ENCODE measurements at places on chromosomes 6 and 20. TPM values are rescaled to one million over a fixed set of nuclear protein-coding genes. Genes with fewer than 3 reads are reported as not detected.

DNA sequence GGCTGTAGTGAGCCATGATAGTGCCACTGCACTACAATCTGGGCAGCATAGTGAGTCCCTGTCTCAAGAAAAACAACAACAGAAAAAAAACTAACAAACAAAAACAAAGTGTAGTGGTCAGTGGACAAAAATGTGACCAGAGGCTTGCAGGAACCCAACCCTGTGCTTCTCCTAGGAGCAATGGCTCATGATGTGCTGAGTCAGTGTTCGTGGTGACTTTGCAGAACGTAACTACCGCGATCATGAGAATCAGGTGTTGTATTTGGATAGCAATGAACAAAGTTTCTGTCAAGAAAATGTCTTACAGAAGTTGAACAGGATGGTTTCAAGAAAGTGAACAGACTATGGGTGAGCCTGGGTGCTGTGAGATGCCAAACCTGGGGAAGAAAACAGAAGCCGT is 18.5 kb upstream of the FOXC1 start:
- peaks cover 3% of the 10 kb centered on the region for H3K36me3 ChIP-seq
- H3K27me3 ChIP-seq, result peaks cover 73% of the 10 kb centered on the region
- H3K4me3 ChIP-seq, result no peak overlapping the region
- peaks cover 5% of the 10 kb centered on the region for H3K4me1 ChIP-seq
- no peak for DNase-seq
- no peak overlapping the region for H3K27ac ChIP-seq

Gene SRMS
- total RNA-seq, result not detected

DNA sequence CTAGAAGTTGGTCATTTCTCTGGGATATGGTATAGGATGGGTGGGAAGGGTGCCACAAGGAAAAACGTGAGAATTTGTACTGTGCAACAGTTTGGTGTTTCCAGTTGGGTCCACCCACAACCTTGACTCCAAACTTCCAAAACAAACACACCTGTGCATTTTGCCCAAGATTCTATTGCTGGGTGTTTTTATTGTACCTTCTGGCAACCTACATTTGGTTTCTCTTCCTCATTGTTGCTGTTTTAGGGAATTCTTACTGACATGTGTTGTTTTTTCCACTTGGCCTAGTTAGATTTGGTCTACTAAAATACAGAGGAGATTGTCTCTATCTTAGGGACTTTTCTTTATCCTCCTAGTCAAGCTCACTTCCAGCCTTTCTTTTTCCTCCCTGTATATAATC is 16.7 kb downstream of the TULP4 start:
- no peaks in the 10 kb centered on the region for H3K27me3 ChIP-seq
- peaks cover 26% of the 10 kb centered on the region for H3K4me1 ChIP-seq
- H3K36me3 ChIP-seq, result peaks cover 2% of the 10 kb centered on the region
- no peak for DNase-seq

Gene DPPA5
- not detected for total RNA-seq

- no peaks in the 10 kb centered on the region for H3K36me3 ChIP-seq
- no peak for DNase-seq
- H3K27ac ChIP-seq, result no peak overlapping the region
- H3K27me3 ChIP-seq, result no peaks in the 10 kb centered on the region
- peaks cover 2% of the 10 kb centered on the region for H3K4me1 ChIP-seq
- H3K4me3 ChIP-seq, result no peak overlapping the region
Measured at GRCh38 chr6:97207383-97207782, 75.6 kb downstream of the MMS22L start.

Gene PSORS1C2
- not detected for total RNA-seq

GRCh38 chr6:111410371-111410770 is 72.6 kb downstream of the REV3L start:
- no peak overlapping the region for H3K4me3 ChIP-seq
- peaks cover 20% of the 10 kb centered on the region for H3K4me1 ChIP-seq
- H3K36me3 ChIP-seq, result peaks cover 14% of the 10 kb centered on the region
- no peak for DNase-seq
- no peak overlapping the region for H3K27ac ChIP-seq
- no peaks in the 10 kb centered on the region for H3K27me3 ChIP-seq

Gene HLA-DOB
- total RNA-seq, result 6.6 TPM

DNA sequence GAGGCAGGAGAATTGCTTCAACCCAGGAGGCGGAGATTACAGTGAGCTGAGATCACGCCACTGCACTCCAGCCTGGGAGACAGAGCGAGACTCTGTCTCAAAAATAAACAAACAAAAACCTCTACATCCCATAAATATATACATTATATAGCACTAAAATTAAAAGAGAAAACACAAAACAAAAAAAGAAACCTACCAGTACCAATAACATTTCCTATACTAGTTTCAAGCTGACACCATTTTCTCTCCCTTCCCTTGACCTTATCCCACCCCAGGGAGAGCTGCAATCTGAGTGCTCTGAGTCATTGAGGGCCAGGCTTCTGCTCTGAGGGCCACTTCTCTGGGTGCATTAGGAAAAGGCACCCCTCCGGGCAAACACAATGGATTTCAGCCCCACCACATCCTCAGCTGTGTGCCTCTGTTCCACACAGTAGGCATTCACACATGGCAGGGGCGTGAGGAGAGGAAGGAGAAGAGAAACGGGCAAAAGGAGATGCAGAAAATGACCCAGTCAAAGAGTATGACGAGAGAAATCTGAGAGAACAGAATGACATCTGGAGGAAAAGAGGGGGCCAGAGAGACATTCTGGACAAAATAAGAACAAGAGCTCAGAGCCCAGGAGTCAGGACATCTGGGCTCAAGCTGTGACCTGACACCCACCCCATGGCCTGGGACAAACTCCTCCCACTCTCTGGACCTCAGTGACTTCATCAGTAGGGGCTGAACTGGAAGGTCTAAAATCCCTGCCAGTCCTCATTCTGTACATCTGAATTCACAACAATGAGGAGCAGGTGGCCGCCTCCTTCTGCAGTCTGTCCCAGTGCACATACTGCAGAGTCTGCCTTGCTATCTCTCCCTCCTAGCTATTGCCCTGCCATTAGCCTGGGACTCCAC is 18.2 kb downstream of the TRIM26 start:
- H3K27ac ChIP-seq, result no peak overlapping the region
- H3K4me3 ChIP-seq, result no peak overlapping the region
- no peak for DNase-seq

- DNase-seq, result no peak
- H3K4me3 ChIP-seq, result no peak overlapping the region
- H3K27me3 ChIP-seq, result no peaks in the 10 kb centered on the region
- H3K27ac ChIP-seq, result no peak overlapping the region
- no peaks in the 10 kb centered on the region for H3K36me3 ChIP-seq
- H3K4me1 ChIP-seq, result peaks cover 9% of the 10 kb centered on the region
Measured at GRCh38 chr20:62765021-62765420, 31.3 kb upstream of the MRGBP start.

DNA sequence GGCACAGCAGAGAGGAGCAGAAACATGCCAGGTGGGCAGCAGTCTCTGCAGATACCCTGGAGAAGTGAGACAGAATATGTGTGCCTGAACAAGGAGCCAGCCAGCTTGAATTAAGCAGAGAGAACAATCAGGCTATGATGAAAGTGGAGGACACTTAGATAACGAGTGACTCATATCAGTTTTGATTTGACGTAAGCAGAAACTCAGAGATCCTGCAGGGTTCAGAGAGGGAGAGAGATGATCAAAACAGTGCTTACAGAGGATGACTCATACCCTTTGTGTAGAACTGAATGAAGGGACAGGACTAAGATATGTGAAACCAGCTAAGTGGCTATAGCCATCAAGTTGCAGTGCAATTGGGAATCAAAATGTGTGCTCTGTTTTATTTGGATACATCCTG is 300.7 kb downstream of the TENT5A start:
- no peak for DNase-seq
- no peak overlapping the region for H3K27ac ChIP-seq
- H3K27me3 ChIP-seq, result no peaks in the 10 kb centered on the region
- no peaks in the 10 kb centered on the region for H3K36me3 ChIP-seq

Gene TXLNB
- total RNA-seq, result 0.52 TPM

- H3K4me3 ChIP-seq, result no peak overlapping the region
- no peaks in the 10 kb centered on the region for H3K4me1 ChIP-seq
- no peak for DNase-seq
- H3K36me3 ChIP-seq, result no peaks in the 10 kb centered on the region
Measured at GRCh38 chr6:56156643-56157042, 90.7 kb downstream of the COL21A1 start.

DNA sequence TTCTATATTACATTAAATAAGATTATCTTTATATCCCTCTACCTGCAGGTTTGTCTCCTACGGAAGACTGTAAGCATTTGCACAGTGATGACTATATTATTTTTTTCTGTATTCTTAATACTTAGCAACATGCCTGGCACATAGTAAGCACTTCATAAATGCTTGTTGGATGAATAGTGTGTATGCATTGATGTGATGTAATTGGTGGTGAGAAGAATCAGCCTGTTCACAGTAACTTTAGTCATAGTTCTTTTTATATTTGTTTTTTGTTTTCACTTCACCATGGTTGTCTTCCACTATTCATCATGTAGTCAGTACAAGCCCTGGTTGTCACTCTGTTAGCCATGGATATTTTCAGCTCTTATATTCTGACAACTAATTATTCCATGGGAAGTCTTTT is 184.0 kb upstream of the FLRT3 start:
- no peak overlapping the region for H3K4me3 ChIP-seq
- H3K27ac ChIP-seq, result no peak overlapping the region

Gene TBX18
- not detected for total RNA-seq

DNA sequence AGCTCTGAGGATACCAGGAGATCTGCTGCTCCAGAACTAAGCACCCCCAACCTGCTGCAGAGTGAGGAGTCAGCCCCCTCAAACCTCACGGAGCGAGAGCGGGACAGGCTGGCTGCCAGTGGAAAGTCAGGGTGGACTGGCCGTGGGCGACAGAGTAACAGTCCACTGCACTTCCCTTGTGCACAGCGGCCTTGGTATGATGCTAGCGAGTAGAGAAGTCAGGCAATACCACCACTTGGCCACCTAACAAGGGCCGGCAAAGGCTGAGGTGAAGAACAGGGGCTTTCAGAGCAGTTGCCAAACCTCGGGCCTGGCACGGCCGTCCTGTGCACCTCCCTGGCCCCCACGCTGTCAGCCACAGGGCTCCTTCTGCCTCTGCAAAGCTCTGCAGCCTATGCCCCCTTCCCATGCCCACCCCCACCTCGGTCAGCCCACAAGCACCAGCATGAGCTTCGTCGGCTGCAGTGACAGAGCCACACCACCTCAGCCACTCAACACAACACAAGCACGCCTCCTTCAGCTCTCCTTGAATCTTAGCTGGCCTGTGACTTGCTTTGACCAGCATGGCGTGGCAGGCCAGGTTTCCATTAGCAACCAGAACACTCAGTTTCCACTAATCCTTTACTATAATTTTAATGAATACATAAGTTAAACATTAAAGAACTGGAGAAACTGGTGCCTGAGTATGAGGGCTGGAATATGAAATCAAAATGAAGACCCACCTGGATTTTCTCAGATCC is 127.6 kb upstream of the SNX9 start:
- no peaks in the 10 kb centered on the region for H3K4me1 ChIP-seq
- no peak overlapping the region for H3K27ac ChIP-seq
- H3K27me3 ChIP-seq, result peaks cover 15% of the 10 kb centered on the region
- no peaks in the 10 kb centered on the region for H3K36me3 ChIP-seq
- no peak overlapping the region for H3K4me3 ChIP-seq
- no peak for DNase-seq

- H3K4me1 ChIP-seq, result peaks cover 19% of the 10 kb centered on the region
- H3K4me3 ChIP-seq, result no peak overlapping the region
- no peak for DNase-seq
- H3K27me3 ChIP-seq, result no peaks in the 10 kb centered on the region
Measured at GRCh38 chr20:5569021-5569420, 181.2 kb upstream of the SHLD1 start.

- H3K27ac ChIP-seq, result no peak overlapping the region
- peaks cover 7% of the 10 kb centered on the region for H3K36me3 ChIP-seq
- no peaks in the 10 kb centered on the region for H3K27me3 ChIP-seq
- H3K4me3 ChIP-seq, result no peak overlapping the region
Measured at GRCh38 chr6:139030228-139030963, 1.9 kb downstream of the ABRACL start.

- H3K36me3 ChIP-seq, result peaks cover 2% of the 10 kb centered on the region
- no peak overlapping the region for H3K27ac ChIP-seq
- peaks cover 7% of the 10 kb centered on the region for H3K4me1 ChIP-seq
- DNase-seq, result peak; percentile 56
Measured at GRCh38 chr20:63941282-63942081, 14.7 kb downstream of the UCKL1 start.

Gene SCRT2
- not detected for total RNA-seq

DNA sequence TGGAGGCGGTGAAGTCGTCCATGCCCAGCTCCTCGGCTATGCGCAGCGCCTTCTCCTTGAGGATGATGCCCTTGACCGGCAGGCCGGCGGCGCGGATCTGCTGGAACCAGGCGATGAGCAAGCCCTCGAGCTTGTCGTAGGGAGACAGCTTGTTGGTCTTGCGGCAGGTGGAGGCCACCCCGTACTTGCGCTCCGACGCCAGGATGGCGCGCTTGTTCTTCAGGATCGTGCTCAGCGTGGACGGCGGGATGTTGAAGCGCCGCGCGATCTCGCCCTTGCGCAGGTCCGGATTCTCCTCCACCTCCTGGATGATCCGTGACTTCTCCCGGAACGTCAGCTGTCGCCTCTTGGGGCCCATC is 435 bp downstream of the CENPB start:
- DNase-seq, result no peak
- H3K4me1 ChIP-seq, result peaks cover 28% of the 10 kb centered on the region
- no peaks in the 10 kb centered on the region for H3K27me3 ChIP-seq
- H3K27ac ChIP-seq, result no peak overlapping the region

Gene FAM217A
- total RNA-seq, result not detected

DNA sequence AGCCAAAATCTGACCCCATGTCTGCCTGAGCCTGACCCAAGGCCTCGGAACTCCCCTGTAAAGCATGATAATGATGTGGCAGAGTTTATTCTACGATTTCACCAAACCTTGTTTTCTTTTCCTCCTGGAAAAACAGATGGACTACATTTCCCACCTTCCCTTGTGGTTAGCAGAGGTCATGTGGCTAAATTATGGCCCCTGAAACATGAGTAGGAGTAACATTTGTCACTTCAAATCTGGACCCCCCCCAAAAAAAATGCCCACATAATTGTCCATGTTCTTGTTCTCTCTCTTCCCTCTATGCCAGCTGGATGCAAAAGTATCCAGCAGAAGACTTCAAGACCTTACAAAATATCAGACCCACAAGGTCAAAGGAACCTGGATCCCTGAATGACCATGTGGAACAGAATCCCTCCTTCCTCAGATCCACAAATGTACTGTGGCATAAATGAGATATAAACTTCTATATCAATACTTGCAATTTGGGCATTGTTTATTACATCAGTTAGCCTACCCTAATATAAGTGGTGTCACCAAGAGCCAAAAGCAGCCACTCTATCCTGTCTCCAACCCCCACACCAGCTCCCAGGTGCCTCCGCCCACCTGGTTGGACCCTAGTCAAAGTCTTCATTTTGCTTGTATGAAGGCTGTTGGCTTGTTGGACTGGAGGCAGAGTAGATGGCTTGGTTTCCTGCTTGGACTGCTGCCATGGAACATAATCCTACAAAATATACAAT is 1.4 kb downstream of the C20orf96 start:
- H3K4me1 ChIP-seq, result peaks cover 10% of the 10 kb centered on the region
- H3K4me3 ChIP-seq, result peak overlapping the region; percentile 10
- no peak overlapping the region for H3K27ac ChIP-seq
- DNase-seq, result no peak
- H3K36me3 ChIP-seq, result peaks cover 2% of the 10 kb centered on the region

Gene ERVFRD-1
- total RNA-seq, result not detected

Measured in T-helper 17 cell (primary cell).